ENCODE measurements at places on chromosomes 2 and 18.

DNA sequence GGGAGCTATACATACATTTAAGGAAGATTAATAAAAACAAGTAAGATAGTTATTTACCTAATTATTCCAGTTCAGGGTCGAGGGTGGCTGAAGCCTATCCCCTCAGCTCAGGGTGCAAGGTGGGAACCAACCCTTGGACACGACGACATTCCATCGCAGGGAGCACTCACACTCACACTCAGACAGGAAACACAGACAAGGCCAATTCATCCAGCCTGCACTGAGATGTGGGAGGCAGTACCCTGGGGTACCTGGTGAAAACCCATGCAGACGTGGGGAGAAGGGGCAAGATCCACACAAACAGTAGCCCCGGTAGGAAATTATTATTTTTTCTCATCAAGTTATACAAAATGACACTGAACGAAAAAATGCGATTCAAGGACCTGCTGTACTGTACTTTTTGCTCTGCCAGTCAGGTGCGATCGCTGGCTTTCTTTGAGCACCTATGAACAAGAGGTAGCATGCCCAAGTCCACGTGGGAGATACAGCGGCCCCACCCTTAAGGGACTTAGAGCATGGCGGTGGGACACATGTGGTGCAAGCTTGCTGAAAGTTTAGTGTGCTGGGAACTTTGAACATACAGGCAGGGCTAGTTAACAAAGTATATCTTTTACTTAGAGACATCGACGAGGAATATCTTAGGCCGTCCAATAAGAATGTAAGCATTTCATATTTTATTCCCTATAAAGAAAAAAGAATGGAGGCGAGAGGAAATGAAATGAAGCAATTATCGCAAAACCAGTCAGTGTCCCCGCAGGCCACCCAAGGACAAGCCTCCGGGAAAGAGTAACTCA, 624 bp downstream of the METTL8 start:
- no peak for DNase-seq

- no peak for DNase-seq
These were observed 36.5 kb downstream of the PPM1B start for GRCh38 chr2:44205169-44205568.

- DNase-seq: peak; percentile 87
These were observed 250.3 kb upstream of the ID2 start for GRCh38 chr2:8431446-8432125.

DNA sequence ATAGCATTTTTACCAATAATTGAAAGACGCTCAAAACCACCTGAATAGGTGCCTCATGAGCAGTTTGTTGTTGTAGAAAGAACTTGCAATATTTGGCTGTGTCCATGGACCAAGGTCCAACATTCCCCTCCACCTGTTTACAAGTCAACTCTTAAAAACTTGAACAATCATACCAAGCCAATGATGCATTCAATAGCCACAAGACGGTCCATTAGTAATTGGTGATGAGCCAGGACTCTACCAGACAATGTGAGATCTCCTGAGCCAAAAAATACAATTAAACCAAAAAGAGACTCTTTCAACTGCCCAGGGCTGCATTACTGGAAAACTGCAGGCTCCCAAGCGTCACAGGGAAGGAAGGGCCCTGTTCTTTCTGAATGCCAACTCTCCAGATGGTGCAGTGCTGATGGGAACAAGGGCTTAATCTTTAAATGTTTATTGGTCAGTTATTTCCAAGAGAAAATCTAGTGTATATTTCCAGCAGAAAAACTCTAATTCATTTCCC, 118.8 kb upstream of the EPB41L3 start:
- no peak for DNase-seq

GRCh38 chr2:163723348-163723747, 12.5 kb downstream of the FIGN start:
- no peak for DNase-seq

GRCh38 chr2:191180276-191180675, 29.5 kb upstream of the STAT4 start:
- DNase-seq: no peak

- peak; percentile 45 for DNase-seq
These were observed 780 bp downstream of the HTRA2 start for GRCh38 chr2:74530239-74531187.

DNA sequence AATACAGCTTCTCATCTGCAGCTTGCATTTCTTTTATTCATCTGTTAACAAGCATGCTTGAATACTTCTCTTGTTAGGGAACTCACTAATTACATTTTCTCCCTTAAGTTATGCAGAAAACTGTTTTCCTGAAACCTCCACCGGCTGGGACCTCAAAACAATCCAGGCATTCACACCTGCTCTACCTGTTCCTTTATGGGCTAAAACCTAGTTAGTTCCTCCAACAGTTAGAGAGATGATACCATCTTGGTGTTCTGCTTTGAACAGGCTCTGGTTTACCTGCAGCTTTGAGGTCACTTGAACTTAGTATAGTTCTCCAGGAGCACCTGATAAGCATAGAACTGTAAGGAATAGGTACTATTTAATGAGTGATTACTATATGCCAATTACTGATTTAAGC, 6.1 kb downstream of the PLEK start:
- no peak for DNase-seq

Data from COLO829 (cell line).